ENCODE measurements at places on chromosomes 7 and 10.

DNA sequence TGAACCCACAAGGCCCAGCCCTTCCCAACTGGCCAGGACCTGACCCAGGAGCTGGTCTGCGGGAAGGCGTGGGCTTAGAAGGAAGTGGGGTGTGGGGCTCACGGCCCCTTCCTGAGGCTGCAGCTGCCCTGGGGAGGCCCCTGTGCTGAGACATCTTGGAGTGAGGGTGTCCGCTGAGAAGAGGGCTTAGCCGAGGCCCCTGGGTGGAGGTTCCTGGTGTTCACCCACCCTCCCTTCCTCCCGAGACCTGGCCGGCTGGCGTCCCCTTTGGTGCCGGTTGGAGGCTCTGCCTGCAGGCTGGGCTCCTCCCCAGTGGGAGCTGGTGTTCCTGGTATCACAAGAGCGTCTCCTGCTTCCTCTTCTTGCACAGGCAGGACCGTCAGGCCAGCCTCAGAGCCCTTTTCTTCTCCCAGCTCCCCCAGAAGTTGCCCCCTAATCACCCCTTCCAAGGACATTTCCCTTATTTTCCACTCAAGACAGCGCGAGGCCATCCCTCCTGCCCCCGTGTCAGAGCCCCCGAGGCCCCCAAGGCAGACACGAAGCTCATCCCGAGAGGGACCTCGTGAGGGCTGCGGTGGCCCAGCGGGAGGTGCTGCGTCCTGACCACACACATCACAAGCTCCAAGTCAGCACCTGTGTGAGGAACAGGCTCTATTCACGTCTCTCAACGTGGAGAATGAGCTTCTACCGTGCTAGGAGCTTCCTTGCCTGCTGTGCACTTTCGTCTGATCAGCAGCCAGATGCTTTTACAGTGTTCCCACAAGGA is 25.1 kb upstream of the FAM20C start:
- DNase-seq: no peak

DNA sequence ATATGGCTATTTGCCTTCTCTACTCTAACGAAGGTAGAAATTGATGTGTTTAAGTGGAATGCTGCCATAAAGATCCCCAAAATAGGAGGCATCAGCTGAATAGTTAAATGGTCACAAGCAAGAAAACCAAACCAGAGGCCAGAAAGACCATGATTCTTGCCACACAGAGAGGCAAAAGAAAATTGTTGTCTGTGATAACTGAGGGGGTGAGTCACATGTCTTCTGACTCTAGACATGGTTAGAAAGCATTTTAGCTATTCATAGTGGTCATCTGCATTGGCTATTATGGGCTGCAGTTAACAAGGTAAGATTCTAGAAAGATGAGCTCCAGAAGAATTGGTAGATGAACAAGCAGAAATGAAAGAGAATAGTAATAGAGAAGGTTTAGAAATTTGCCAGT is 361.4 kb upstream of the NPSR1 start:
- no peak for DNase-seq

GRCh38 chr10:133014416-133015210 is 72.2 kb upstream of the CFAP46 start:
- no peak for DNase-seq

- DNase-seq: no peak
Observed at GRCh38 chr7:128985660-128986059, 47.9 kb downstream of the IRF5 start.

- DNase-seq: no peak
Observed at GRCh38 chr7:68955656-68956055, 642.6 kb upstream of the AUTS2 start.

DNA sequence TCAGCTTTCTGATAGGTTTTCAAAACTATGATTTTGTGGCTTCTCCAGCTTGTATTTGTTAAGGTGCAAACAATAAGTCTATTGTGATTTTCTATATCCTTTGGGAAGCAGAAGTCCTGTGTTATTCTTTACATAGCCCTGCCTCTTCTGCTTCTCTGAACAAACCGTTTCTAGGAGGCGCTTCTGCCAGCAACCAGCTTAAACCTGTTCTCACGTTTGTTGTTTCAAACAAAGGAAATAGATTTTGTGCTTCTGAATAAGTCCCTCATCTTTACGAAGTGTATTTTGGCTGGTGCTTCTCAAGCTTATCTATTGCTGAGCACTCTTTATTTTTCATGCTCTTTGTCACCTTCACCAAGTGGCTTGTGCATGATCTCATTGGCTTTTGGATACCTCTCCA is 61.0 kb downstream of the VTI1A start:
- DNase-seq: no peak

GRCh38 chr10:35608328-35608672 is 3.2 kb downstream of the GJD4 start:
- no peak for DNase-seq
